ENCODE measurements at places on chromosomes 5 and 9. TPM values are rescaled to one million over a fixed set of nuclear protein-coding genes. Genes with fewer than 3 reads are reported as not detected.

PKD2L2 gene
- total RNA-seq = not detected

PCDHA13 gene
- total RNA-seq = not detected

DNA sequence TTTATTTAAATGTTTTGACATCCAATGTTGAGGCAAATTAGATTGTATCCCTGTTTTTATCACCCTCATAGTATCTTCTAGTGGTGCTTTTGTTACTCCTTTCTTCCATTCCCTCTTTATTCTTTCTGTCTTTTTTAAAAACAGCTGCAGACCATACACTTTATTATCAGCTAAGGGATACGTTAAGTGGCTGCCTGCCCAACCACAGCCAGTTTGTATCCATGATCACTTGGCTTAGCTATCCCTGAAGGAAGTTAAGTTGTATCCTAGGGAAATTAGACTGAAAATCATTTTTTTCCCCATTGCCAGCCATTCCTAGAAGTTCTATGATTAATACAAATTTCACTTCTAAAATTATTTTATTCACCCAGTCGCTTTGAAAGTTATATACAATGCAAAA lies 1032.7 kb downstream of the NR2F1-AS1 start:
- no peak for DNase-seq

DNA sequence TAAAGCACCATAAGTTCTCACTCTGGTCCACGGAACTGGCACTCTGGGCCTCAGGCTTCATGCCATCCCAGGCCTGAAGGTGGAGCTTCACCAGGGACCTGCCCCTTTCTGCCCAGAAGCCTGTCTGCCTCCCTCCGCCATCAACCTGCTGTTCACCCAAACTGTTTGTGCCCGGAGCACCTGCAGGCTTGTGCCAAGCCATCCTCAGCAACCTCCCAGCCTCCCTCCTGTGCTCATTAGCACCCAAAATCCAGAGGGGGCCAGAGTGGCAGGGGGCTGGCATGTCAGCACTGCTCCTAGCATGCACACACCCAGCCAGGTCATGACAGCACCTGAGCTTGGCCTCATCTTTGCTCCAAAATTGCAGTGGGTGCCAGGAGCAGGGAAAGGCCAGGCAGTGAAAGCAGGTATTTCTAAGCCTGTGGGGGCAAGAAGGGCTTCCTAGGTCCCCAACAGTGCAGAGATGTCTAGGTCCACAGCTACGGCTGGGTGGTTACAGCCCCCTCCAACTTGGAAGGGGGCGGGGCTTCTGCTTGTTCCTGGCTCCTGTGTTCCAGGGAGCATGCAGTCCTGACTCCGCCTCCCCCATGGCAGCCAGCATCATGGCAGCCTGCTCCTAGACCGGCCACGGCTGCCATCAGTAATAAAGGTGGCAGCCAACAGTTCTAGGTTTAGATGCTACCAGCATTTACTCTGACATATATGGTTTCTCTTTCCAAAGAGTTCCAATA lies 85.1 kb downstream of the GIN1 start:
- DNase-seq = no peak

GRCh38 chr5:53381-54174 lies 38.4 kb upstream of the PLEKHG4B start:
- DNase-seq = peak; percentile 38

PCDHGA3 gene
- not detected for total RNA-seq

AHRR gene
- total RNA-seq = 0.09 TPM

- no peak for DNase-seq
These were observed 377.8 kb upstream of the ADAMTS16 start for GRCh38 chr5:4762316-4762715.

- DNase-seq = no peak
These were observed 14.3 kb upstream of the GABRP start for GRCh38 chr5:170769246-170769645.

DNA sequence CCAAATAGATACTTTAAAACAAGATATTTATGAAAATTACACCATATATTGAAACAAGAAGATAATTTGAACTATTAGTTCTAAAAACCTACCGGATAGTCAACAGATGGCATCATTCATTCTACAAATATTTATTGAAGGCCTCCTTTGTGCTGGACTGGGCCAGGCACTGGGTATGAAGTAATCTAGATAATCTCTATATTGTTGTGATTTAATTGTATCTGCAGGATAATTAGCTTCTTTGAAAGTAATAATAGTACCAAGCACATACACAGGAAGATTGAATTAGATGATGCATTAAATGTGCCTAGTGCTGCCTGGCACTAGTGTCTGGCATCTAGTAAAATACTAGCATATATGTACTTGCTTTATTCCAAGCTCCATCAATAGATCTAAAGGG lies 735.2 kb upstream of the DMAC1 start:
- no peak for DNase-seq

DNA sequence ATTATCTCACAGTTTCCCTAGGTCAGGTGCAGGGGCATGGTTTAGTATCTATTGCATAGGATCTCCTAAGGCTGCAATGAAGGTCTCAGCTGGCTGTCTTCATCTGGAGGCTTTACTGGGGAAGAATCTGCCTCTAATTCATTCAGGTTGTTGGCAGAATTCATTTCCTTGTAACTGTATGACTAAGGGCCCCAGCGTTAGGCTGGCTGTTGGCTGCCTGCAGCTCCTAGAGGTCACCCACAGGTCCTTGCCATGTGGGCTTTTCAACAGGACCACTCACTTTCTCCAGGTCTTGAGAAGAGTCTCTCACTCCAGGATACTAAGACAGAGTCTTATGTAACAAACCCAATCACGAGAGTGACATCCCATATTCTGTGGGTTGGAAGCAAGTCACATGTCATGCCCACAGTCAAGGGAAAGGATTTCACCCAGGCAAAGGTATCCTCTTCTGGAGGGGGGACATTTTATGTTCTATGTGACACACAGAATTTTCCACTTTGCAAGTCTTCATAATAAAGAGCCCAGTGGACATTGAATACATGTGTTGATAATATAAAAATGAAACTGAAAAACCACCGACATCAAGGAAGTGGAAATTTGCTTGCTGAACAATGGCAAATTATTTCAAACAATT lies 38.2 kb downstream of the HMHB1 start:
- DNase-seq = no peak

TMEM174 gene
- total RNA-seq = not detected

DNA sequence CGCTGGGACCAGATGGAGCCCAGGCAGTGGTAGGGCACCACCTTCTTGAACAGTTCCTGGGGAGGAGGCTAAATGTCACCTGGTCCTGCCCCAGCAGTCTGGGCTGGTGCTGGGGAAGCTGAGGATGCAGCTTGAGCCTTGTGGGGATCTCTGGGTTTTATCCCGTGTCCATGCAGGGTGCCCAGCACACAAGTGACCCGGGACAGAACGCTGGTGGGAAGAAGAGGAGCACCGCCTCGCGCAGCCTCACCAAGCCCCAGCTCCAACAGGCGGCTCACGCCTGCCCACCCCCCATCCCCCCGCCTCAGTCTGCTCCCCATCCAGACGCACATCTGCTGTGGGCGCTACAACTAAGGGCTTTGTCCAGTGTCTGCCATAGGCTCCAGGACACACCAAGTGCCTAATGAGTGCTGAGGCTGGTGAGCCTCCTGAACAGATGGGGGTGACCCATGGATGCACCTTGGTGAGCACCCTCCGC lies 13.8 kb downstream of the RALGDS start:
- DNase-seq = no peak

DNA sequence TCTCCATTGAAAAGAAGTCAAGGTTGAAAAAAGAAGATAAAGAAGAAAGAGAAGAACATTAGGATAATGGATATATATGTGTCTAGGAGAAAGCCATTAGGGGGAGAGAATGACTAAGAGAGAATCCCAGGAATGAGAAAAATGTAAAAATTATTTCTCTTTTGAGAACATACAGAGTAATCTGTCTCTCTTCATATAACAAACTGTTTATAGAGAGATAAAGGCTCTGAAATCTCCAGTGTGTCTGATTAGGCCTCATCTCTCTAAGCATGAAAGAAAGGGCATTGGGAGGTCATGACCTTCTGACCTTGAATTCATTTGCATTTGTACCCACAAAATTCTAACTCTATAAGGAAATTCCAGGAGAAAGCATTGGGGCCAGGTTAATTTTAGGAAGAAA lies 3.5 kb upstream of the MPDZ start:
- DNase-seq = no peak

- peak; percentile 81 for DNase-seq
These were observed 998 bp upstream of the FGF18 start for GRCh38 chr5:171418316-171418981.

- DNase-seq = peak; percentile 42
These were observed 662.8 kb downstream of the PTPRD start for GRCh38 chr9:9949978-9950377.

GRCh38 chr9:132825430-132825829 lies 52.7 kb downstream of the AK8 start:
- DNase-seq = no peak

DNA sequence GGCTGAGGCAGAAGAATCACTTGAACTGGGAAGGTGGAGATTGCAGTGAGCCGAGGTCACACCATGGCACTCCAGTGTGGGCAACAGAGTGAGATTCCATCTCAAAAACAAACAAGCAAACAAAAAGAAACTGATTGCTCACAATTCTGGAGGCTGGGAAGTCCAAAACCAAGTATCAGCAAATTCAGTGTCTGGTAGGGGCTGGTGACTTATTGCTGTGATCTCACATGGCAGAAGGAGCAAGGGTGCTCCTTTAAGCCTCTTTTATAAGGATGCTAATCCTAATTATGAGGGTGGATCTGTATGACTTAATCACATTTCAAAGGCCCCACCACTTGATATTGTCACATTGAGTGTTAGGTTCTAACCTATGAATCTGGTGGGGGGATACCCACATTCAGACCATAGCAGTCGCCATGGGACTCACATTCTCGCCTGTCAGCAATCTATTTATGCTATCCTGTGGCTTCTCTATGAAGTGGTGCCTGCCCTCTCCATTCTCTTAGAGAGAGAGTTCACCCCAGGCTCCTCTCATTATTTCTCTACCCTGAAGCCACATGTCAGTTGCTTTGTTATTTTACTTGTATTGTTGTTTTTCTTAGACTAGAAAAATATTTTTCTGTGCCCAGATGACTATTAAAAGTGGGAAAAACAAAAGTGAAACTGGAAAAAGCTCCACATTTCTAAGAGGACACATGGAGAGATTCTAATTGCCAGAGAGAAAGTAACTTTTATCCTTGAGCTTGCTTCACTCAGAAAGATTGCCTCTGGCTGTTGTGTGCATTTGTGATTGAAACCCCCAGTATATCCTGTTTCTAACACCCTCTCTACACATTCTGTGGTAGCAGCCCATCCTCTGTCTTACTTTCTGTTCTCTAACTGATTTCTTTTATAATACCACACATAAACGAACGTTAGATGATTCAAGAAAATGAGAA lies 18.8 kb upstream of the PRLR start:
- DNase-seq = peak; percentile 18

- no peak for DNase-seq
These were observed 3.3 kb downstream of the SNAPC3 start for GRCh38 chr9:15426019-15426418.

DNA sequence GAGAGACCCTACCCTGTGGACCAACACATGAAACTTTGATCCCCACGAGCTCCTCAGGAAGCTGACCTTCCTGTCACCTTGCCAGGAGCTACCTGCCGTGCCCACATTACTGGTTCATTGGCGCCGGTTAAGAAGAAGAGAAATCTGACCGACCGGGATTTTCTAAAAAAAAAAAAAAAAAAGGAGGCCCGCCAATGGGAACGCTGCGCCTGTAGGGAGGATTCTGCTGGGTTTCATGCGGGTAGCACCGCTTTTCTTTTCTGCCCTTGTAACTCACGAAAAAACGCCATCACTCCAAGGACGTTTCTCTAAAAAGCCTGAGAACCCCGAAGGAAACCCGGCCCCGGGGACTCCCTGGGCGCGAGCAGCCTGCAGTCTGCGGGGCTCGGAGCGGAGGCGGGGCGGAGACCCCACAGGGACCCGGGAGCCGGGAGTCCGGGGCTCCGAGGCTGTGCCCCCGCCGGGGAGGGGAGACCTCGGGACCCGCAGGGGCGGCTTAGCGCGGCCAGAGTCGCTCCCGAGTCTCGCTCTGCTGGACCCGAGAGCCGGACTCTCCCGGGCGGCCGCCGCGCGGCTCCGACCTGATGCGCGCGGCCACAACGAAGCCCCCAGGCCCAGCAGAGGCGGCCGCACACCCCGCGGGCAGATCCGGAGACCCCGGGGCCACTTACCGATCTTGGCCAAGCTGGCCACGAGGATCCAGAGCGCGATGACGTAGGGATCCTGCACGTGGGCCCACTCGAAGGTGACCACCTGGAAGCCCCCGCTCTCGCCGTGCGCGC lies 617 bp downstream of the SLC9A3 start:
- no peak for DNase-seq

KIF24 gene
- 1.5 TPM for total RNA-seq

DNA sequence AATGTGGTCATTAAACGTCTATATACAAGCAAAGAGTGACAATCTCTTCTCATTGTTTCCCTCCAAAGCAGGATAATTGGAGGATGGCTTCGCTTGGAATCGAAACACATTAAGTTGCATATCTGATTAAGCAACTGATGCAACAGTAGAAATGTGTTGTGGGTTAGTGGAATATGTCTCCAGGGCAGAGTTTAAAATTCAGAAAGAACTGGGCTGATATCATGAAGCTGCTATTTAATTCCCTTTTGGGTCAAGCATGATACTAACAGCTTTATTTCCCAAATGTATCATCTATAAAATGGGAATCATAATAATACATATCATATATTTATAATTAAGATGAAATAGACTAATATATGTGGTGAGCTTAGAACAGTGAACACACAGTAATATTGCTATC lies 1763.0 kb upstream of the C9orf72 start:
- no peak for DNase-seq

DNA sequence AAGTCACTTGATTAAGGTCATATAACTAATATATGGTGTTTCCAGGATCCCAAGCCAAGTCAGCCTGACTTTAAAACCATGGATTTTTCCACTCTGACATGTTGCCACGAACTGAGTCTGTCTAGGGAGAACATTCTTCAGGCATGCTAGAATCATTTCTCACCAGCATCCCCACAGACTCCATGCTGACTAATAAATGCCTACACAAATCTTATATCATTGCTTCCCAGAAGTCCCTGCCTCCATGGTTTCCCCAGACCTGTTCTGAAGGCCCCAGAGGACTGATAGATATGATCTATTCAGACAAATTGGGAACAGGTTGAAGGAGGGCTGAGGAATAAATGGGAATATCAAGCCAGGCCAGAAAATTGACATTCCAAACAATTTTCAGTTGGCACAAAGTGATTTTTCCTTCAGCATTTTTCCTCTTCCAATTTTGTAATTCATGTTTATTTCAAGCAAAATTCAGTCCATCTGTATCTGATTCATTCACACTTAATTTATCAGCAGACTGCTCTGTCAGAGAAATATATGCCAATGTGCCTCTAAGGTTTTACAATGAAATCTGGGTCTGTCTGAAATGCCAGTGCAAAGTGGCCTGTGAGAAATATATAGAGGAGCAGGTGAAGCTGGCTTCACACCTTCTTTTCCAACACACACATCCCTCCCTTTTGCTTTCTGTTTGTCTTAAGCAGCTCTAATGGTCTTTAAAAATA lies 413.6 kb upstream of the TNC start:
- DNase-seq = no peak

GARIN3 gene
- total RNA-seq = not detected

SLC46A2 gene
- total RNA-seq = not detected

NPR2 gene
- total RNA-seq = 2.0 TPM

GRCh38 chr5:68528821-68529273 lies 313.3 kb downstream of the PIK3R1 start:
- no peak for DNase-seq

WNT8A gene
- total RNA-seq = not detected

PCDHGB7 gene
- total RNA-seq = 0.03 TPM

ZNF367 gene
- 22.4 TPM for total RNA-seq

GOLGA2 gene
- total RNA-seq = 79.8 TPM

GRCh38 chr5:150578781-150579461 lies 61.5 kb upstream of the SYNPO start:
- no peak for DNase-seq

PHYHD1 gene
- total RNA-seq = not detected

TRPM3 gene
- 0.37 TPM for total RNA-seq

Measured in Caki2 (cell line).